Endodermal cell (in vitro differentiated cells): ENCODE measurements at places on chromosomes 5 and 9. TPM values are rescaled to one million over a fixed set of nuclear protein-coding genes. Genes with fewer than 3 reads are reported as not detected.

- peaks cover 9% of the 10 kb centered on the region for H3K27me3 ChIP-seq
- H3K4me3 ChIP-seq, result no peak overlapping the region
- H3K4me1 ChIP-seq, result peaks cover 4% of the 10 kb centered on the region
- DNase-seq, result no peak
- no peak overlapping the region for H3K27ac ChIP-seq
- no peaks in the 10 kb centered on the region for H3K36me3 ChIP-seq
Observed at GRCh38 chr5:93717162-93717561, 24.2 kb downstream of the POU5F2 start.

- H3K27ac ChIP-seq, result no peak overlapping the region
- no peak overlapping the region for H3K4me3 ChIP-seq
- peaks cover 42% of the 10 kb centered on the region for H3K36me3 ChIP-seq
- peaks cover 18% of the 10 kb centered on the region for H3K4me1 ChIP-seq
- DNase-seq, result no peak
- H3K27me3 ChIP-seq, result no peaks in the 10 kb centered on the region
Observed at GRCh38 chr5:80213466-80213865, 42.4 kb downstream of the SERINC5 start.

DNA sequence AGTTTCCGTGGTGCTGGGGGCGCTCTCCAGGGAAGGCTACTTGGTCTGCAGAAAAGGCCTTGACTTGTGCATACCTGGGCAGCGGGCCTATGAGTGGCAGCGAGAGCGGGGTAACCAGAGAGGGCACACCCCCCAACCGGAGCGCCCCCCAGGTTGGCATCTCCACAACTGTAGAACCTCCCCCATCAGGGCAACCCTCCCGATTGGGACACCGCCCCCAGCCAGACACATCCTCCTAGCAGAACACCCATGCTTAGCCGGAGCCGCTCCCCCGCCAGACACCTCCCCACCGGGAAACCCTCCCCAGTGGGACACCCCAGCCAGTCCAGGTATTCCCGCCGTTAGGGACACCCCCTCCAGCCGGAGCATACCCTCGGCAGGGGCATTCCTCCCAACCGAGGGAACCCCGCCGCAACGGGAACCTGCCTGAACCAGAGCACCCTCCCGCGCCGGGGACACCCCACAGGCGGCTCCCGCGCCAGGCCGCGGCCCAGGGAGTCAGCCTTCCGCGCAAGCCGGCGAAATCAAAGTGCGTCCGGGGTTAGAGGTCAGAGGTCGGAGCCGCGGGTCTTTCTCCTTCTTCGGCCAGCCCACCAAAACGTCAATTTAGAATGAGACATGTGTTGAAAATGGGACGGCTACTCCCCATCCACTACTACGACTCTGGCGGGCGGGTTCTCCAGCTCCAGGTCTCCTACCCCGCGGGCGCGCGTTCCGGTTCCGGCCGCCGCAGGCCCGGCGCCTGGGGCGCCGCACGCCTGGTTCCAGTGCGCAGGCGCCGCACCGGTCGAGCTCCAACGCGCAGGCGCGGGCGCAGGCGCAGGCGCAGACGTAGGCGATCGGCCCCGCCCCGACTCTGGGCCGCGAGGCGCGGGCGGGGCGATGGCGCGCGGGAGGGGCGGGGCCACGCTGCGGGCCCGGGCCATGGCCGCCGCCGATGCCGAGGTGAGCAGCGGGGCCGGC lies at the start of gene EHMT1:
EHMT1 (plus strand) TSS at position 901 of the 963 bp plus-strand sequence; CDS start at position 925, 24 bp downstream.
- H3K36me3 ChIP-seq, result peaks cover 45% of the 10 kb centered on the region
- DNase-seq, result peak; percentile 94
- H3K27me3 ChIP-seq, result no peaks in the 10 kb centered on the region
- H3K27ac ChIP-seq, result peak within 1 kb of the TSS; percentile 81

DNA sequence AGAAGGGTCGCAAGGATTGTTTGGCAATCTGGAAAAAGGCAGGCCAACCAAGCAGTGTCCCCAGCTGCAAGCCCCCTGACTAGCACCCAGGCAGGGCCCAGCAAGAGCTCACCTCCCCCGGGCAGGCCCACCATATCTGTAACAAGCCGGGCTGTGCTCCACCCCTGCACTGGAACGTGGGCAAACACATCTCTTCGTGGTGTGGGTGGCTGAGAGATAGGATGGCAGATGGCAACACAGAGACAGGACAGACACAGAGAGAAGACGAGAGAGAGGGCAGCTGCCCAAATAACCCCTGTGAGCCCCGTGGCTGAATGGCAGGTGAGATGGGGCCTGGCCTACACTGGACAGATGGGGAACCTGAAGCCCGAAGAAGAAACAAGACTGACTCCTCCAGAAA lies 9.4 kb downstream of the BBLN start:
- DNase-seq, result no peak
- no peaks in the 10 kb centered on the region for H3K27me3 ChIP-seq
- H3K27ac ChIP-seq, result no peak overlapping the region
- H3K4me3 ChIP-seq, result no peak overlapping the region

GRCh38 chr5:107889387-107889786 lies 218.7 kb upstream of the EFNA5 start:
- peaks cover 4% of the 10 kb centered on the region for H3K4me1 ChIP-seq
- H3K27me3 ChIP-seq, result no peaks in the 10 kb centered on the region
- no peak overlapping the region for H3K4me3 ChIP-seq
- H3K27ac ChIP-seq, result no peak overlapping the region
- DNase-seq, result no peak
- H3K36me3 ChIP-seq, result no peaks in the 10 kb centered on the region

DNA sequence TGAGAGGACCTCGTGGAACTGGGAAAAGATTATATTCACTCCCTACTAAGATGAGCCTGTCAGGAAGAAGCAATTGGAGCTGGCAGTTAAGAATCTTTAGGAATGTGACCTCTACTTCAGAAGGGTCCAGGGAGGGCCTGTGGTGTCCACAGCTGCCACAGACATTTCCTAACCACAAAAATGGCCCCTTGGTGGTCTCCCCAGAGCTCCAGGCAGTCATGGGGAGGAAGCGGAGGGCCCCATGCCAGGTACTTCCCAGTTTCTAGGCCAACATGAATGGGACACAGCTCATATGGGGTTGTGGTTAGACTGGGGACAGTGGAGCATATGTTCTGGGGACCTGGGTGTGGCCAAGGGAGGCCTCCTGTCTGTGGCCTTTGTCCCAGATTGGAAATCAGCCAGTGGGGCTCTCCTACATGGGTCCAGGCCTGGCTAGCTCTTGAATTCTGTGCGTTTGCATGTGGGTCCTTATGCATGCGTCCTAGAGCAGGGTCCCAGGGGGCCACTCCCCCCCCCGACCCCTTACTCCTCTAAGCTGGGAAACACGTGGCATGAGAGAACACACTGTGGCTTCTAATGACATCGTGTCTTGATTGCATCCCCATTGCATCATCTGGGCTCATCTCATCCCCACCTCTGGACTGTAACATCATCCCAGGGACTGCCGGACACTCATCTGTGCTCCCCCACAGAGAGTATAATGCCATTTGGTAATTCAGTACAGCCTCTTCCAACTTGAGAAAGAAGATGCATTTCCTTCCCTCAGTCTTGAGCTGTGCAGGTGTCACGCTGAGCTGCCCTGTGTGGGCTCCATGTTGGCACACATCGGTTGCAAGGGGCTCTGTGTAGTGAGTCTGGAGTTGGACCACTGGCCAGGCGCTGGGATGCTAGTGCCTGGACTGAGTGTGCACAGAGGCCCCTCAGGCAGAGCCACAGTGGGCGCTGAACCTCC lies 31.3 kb downstream of the IRF1 start:
- no peak for DNase-seq
- H3K4me1 ChIP-seq, result no peaks in the 10 kb centered on the region
- H3K27me3 ChIP-seq, result no peaks in the 10 kb centered on the region
- no peaks in the 10 kb centered on the region for H3K36me3 ChIP-seq
- H3K27ac ChIP-seq, result no peak overlapping the region
- H3K4me3 ChIP-seq, result no peak overlapping the region

- peak overlapping the region; percentile 57 for H3K27ac ChIP-seq
- no peaks in the 10 kb centered on the region for H3K36me3 ChIP-seq
- H3K27me3 ChIP-seq, result no peaks in the 10 kb centered on the region
Observed at GRCh38 chr5:124309241-124309980, 437.0 kb downstream of the ZNF608 start.

DNA sequence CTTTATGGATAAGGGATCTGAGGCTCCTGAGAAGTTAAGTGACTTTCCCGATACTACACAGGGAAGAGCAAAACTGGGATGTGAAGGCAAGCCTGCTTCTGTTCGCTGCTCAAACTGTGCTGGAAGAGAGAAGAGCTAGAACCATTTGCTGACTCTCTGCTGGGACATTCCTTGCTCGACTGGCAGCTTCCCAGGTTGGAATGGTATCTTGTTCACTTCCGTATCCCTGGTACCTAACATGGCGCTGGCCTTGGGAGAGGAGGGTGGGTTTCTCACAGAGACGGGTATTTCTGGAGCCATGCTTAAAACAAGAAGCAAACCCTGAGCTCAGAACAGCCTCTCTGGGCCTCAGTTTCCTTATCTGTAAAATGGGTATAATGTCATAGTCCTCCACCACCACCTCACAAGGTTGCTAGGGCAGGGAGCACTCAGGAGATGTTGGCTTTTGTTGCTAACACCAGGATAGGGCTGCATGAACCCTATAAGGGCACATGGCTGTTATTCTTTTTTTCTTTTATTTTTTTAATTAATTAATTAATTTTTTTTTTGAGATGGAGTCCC lies 68.0 kb upstream of the STXBP1 start:
- peaks cover 8% of the 10 kb centered on the region for H3K4me1 ChIP-seq
- H3K27me3 ChIP-seq, result no peaks in the 10 kb centered on the region
- H3K36me3 ChIP-seq, result no peaks in the 10 kb centered on the region
- DNase-seq, result no peak

DNA sequence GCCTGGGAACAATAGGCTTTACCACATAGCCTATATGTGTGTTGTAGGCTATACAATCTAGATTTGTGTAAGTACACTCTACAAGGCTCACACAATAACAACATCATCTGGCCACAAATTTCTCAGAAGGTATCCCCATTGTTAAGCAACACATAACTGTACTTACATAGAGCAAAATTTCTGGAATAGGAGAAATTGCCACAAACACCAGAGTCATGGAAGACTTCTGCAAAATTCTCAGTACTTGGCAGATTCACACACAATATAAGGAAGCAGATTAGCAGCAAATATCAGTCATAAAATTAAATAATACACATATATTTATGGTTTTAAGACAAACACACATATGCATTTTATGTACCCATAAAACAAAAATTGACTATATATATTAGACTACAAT lies 16.4 kb downstream of the GNAQ start:
- no peak overlapping the region for H3K4me3 ChIP-seq
- no peaks in the 10 kb centered on the region for H3K36me3 ChIP-seq
- H3K4me1 ChIP-seq, result no peaks in the 10 kb centered on the region
- no peaks in the 10 kb centered on the region for H3K27me3 ChIP-seq
- DNase-seq, result no peak
- H3K27ac ChIP-seq, result no peak overlapping the region

DNA sequence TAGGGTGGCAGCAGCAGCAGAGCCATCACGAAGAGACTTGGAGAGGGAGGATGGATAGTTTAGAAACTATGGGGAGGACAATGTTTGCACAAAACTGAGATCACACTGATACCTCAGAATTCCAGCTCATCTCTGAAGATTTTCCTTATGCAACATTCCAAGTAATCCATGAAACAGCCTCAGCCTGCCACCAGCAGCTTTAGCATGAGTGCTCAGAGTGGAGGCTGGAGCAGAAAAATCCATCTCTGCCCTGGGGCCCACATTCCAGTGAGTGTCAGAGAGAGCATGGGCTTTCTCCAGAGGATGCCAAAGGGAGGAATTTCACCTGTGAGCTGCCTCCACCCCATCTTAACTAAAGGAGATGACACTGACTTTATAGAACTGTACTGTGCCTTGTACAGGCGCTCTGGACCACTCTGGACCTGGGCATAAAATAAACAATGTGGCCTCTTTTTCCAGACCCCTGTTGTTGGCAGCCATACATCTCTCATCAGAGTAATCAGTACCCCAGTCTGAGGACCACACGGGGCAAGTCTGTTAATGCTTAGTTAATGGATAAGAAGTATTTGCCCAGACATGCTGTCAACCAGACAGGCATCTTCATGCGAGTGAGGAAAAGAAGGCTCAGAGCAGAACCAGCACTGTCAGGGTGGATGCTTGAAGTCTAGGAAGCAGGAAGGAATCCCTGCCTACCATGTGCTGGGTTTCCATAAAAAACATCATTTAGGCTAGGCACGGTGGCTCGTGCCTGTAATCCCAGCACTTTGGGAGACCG lies 440.9 kb downstream of the ENC1 start:
- H3K36me3 ChIP-seq, result no peaks in the 10 kb centered on the region
- H3K4me3 ChIP-seq, result no peak overlapping the region
- DNase-seq, result no peak

DNA sequence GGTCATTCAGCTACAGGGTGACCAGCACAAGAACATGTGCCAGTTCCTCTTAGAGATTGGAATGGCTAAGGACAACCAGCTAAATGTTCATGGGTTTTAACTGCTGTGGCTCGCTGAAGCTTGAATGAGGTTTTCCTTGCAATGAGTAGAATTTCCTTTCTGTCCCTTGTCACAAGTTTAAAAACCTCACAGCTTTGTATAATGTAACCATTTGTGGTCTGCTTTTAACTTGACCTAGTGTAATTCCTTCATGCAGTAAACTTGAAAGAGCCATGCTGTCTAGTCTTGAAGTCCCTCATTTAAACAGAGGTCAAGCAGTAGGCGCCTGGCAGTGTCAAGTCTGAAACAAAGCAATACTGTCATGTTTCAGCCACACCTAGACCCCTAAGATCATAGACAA lies 181.3 kb upstream of the DMRT1 start:
- H3K27ac ChIP-seq, result no peak overlapping the region
- no peaks in the 10 kb centered on the region for H3K36me3 ChIP-seq
- no peak for DNase-seq
- H3K4me3 ChIP-seq, result no peak overlapping the region

DNA sequence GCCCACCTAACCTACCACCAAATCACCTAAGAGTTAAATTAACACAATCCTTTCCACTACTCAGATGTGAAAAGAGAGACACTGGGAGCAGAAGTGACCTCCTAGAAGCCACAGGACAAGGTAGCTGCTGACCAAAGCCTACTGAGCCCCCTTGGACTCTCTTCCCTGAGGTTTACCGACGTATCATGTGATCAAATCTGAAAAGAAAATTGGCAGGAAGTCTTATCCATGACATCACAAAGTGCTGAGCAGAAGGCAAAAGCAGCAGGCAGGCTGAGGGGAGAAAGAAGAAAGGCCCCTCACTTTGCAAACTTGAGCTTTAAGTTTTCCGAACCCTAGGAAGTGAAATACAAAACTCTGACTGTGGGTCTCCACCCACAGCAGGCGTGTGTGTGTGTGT lies 11.1 kb downstream of the PRELID2 start:
- no peaks in the 10 kb centered on the region for H3K4me1 ChIP-seq
- DNase-seq, result no peak
- H3K27me3 ChIP-seq, result no peaks in the 10 kb centered on the region
- no peak overlapping the region for H3K27ac ChIP-seq
- H3K4me3 ChIP-seq, result no peak overlapping the region

- H3K4me1 ChIP-seq, result no peaks in the 10 kb centered on the region
- H3K27me3 ChIP-seq, result no peaks in the 10 kb centered on the region
- no peak overlapping the region for H3K4me3 ChIP-seq
- no peak overlapping the region for H3K27ac ChIP-seq
- no peak for DNase-seq
Observed at GRCh38 chr5:68641211-68641610, 425.7 kb downstream of the PIK3R1 start.

ISL1 gene
- total RNA-seq, result 5.4 and 6.1 TPM in 2 replicates

MRPL41 gene
- 36.5 to 43.7 TPM (median 40.0 TPM) in 3 replicates for total RNA-seq

MLANA gene
- total RNA-seq, result not detected in 3 replicates

DNAJC25 gene
- total RNA-seq, result 6.6 to 8.5 TPM (median 7.4 TPM) in 3 replicates

PCDHB12 gene
- total RNA-seq, result 1.2 to 1.9 TPM (median 1.6 TPM) in 3 replicates

UBAP1 gene
- total RNA-seq, result 39.8 to 43.9 TPM (median 43.4 TPM) in 3 replicates

AMACR gene
- total RNA-seq, result 10.8 and 12.4 TPM in 2 replicates

SLC9A3 gene
- 0.99 to 1.4 TPM (median 1.3 TPM) in 3 replicates for total RNA-seq

LRRTM2 gene
- not detected in 3 replicates for total RNA-seq
